ENCODE measurements at places on chromosomes 6 and 20.
A peak's percentile ranks its signal among the peaks of the same experiment; 100 is the strongest.

DNA sequence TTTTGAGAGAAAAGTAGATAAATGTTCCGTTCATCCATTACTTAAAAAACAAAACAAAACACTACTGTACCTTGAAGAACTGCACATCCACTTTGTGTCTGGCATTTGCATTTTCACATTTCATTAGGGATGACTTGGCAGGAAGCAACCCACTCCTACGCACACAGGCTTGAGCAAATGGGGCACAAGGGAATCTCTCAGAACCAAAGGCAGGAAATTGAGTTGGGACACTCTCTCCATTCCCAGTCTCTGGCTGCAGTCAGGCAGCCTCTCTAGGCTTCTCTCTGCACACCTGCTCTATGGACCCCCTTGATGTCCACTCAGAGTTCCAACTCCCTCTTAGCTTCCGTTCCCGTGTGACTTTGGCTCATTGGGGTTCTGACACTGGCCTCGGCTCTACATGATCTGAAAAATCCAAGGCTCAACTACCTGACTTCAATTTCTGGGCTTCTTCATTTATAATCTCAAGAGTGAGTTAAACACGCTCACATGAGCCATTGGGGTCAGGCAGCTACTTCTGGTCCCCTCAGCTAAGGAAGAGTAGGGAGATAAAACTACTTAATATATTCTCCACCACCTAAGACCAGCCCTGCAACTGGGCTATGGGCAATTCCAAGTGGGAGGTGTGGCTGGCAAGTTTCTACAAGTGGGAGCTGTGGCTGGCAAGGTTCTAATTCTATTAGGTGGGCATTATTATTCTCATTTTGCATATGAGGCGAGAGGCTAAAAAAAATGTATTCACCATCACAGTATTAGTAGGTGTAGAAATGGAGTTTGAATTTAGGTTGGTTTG lies 251.9 kb downstream of the SOD2 start:
- no peak for DNase-seq

DNA sequence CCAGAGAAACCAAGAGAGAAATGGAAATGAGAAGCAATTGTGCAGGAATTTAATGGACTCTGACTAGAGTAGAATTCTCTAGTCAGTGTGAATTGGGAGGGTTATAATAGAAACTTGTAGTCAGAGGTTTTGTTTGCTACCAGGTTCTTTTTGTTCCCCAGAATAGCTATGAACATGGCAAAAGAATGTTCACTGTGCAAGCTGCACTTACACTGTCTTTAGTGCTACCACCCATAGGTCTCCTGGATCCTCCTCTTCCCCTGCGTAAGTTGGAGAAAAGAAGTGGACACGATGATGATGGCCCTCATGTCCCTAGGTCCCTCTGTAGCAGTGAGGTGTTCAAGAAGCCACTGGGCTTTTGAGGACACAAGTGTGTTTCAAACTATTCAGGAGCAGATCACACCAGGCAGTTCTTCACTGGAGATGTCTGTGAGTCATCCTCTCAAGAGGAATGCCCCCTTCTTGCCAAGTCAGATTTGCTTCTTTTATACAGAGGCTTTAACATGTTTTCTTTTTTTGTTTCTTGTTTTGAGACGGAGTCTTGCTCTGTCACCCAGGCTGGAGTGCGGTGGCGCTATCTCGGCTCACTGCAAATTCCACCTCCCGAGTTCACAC lies 47.6 kb upstream of the SMIM8 start:
- no peak for DNase-seq

DNA sequence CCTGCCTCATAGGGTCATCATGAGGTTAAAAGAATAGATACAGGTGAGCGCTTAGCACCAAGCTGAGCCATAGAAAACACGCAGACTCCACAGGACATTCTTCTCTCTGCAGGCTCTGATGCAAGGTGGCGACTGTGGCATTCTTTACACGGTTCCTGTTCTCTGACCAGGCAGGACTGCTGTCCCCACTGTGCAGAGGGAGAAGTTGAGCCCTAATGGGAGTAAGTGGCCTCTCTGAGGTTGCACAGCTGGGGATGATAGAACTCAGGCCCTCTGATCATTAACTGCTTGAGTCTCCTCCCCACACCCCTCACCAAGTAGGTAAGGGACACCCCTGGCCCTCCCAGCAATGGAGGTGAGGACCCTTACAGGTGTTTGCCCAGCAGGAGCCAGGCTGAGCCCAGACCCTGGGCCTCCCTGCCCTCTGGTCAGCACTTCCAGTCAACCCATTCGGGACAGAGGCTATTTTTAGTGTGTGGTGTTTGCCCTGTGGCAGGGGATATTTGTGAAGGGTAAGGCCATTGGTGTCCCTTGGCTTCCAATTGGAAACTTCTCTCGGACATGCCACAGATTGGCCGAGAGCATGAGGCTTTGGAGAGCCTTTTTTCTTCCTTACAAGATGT lies 116.8 kb downstream of the VEGFA start:
- DNase-seq: no peak

- peak; percentile 0 for DNase-seq
These were observed 734 bp downstream of the MMS22L start for GRCh38 chr6:97282238-97282725.

- DNase-seq: no peak
These were observed 335.8 kb downstream of the CDKAL1 start for GRCh38 chr6:20870021-20870420.
